ENCODE measurements at places on chromosomes 1 and 21.

DNA sequence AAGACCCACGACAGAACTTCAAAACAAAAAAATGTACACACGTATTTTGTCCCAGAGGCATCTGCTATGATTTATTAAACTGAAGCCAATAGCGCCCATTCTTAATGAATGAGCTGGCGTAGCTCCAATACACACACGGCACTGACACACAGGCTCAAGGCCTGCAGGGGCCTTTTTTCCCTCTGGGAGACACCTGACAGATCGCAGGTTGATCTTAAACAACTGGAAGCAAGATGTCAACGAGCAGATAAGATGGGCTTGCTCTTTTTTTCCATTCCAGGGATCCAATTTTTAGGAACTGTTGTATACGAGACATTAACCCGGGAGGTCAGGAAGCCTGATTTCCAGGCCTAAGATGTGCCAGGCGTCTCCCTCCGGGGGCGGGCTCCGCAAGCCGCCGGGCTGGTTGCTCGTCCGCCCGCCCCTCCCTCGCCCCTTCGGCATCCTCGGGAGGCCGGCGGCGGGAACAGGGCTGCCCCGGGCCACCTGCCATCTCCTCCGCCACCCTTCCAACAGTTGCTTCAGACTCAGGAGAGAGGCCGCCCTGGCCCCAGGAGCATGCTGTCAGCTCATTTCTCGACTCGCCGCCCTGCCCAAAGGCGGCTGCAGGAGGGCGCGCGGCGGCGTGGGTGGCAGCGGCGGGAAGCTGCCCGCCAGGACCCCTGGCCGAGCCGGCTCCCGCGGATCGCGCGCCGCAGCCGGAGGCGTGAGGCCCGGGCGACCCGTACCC is 735 bp downstream of the TTC13 start:
- peak; percentile 72 for DNase-seq

- DNase-seq: no peak
Measured at GRCh38 chr1:224544346-224545110, 71.6 kb upstream of the CNIH3 start.

- DNase-seq: no peak
Measured at GRCh38 chr1:145601593-145601992, 6.2 kb upstream of the GPR89A start.

GRCh38 chr21:26453267-26453666 is 119.8 kb downstream of the CYYR1 start:
- DNase-seq: no peak

DNA sequence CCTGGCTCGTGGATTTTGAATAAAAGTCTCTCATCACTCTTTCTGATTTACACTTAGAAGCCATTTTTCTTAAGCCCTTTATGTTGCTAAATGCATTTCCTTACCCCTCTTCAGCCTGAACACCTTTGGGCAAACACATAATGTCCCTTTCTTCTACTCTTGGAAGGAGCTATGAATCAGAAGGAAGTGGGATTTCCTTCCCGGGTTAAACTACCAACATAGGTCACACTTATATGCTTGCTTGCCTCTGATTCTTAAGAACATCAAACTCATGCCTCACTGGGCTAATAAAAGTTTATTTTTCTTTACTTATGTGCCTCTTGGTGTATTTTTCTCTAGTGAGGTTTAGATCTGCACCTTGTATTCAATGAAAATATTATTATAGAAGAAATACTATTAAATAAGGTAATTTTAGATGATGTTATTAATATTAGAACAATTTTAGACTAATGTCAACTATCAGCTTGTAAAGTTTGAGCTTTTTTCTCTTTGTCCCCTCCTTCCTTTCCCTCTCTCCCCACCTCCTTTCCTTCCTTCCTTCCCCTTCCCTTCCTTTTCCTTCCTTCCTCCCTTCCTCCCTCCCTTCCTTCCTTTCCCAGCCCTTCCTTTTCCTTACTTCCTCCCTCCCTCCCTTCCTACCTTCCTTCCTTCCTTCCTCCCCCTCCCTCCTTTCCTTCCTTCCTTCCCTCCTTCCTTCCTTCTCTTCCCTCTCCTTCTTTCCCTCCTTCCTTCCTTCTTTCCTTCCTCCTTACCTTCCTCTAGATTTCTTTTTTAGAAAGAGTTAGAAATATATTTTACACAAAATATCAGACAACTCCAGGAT is 66.5 kb upstream of the KCNJ6 start:
- no peak for DNase-seq

All from NCI-H1092 treated with DMSO at 0.1 percent for 48 hours (cell line).